ENCODE measurements at places on chromosomes 2 and 18.

DNA sequence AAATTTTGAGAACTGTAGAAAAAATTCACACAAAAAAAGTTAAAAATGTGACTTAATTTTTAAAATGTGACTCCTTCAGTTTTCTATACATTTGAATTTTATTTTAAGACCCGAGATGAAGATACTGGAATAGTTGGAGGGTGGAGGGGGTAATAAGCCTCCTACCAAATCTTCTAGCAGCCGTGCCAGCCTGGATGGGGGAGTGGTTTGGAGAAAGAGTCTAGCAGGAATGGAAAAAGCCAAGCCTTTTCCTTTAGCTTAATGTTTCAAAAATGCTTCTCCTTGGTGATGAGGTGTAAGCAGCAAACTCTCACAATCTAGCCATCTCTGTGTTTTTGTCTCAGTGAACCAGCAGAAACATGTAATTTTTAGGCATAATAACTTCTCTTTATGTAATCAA lies 14.7 kb downstream of the CASP8 start:
- DNase-seq = no peak

- DNase-seq = no peak
Measured at GRCh38 chr18:75261430-75262223, 51.0 kb downstream of the TSHZ1 start.

- DNase-seq = no peak
Measured at GRCh38 chr18:13320096-13320495, 101.5 kb downstream of the LDLRAD4 start.

DNA sequence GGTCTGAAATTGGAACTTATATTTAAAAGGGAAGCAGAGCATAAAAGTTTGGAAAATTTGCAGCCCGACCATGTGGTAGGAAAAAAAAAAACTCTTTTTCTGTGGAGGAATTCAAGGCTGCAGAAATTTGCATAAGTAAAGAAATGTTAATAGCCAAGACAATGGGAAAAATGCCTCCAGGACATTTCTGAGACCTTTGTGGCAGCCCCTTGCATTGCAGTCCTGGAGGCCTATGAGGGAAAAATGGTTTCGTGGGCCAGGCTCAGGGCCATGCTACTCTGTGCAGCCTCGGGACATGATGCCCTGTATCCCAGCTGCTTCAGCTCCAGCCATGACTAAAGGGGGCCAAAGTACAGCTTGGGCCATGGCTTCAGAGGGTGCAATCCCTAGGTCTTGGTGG lies 71.9 kb upstream of the SLC16A14 start:
- no peak for DNase-seq

GRCh38 chr2:232385660-232386489 lies 7.3 kb downstream of the ALPP start:
- DNase-seq = no peak

- DNase-seq = no peak
Measured at GRCh38 chr18:4400911-4401310, 54.2 kb downstream of the DLGAP1 start.

- DNase-seq = no peak
Measured at GRCh38 chr2:226446406-226447001, 353.1 kb downstream of the IRS1 start.

- no peak for DNase-seq
Measured at GRCh38 chr2:157536815-157537214, 91.8 kb downstream of the ACVR1C start.

- peak; percentile 14 for DNase-seq
Measured at GRCh38 chr2:24164416-24164973, 10.4 kb upstream of the FAM228A start.

DNA sequence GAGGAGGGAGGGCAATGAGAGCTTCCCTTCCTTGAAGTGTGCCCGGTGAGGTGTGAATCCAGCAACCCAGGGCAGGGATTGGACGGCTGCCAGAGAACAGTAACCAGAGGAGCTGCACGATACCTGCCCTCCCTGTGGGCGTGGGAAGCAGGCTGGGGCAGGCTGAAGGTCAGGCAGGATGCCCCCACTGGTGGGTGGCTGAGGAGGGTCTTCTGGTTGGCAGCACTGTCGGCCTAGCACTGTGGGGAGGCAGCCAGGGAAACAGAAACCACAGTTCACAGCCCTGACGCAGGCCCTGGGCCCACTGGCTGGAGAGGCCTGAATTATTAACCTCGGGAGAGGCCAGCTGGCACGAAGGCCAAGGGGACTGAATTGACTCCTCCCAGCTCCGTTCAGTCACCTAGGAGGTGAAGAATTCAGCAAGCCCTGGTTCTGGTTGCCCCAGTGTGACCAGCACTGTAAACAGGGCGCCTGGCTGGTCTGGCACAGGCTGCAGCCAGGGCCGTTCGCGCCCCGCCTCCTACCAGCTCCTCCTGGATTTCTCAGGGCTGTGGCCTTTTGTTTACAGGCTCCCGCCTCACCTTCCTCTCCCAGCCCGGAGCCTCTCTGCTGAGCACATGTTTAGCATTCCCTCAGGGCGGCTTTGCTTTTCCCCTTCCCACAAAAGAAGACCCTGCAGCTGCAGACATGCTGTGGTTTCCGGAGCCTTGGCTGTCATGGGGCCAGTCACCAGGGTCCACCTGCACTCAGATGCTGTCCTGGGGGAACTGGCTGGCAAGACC lies 97.8 kb downstream of the B3GNT2 start:
- DNase-seq = no peak

Data from neural crest cell (in vitro differentiated cells).